ENCODE measurements at places on chromosomes 6 and 20. TPM values are rescaled to one million over a fixed set of nuclear protein-coding genes. Genes with fewer than 3 reads are reported as not detected.

DNA sequence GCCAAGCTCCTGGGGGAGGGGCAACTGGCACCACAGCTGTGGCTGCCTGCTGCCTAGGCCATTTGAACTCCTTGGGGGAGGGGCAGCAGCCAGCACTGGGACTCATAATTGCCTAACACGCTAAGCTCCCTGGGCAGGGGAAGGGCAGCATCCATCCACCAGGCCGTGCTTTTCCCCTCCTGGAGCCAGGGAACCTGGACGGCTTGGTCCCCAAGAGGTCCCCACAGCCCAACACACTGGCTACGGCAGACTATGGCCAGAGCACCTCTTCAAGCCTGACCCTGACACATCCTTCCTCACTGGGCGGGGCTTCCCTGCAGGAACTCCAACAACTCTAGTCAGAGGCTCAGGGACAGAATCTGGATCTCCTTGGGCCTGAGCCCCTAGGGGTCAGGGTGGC is 269.4 kb downstream of the RNF144B start:
- no peak overlapping the region for H3K4me3 ChIP-seq
- no peak overlapping the region for H3K27ac ChIP-seq
- H3K36me3 ChIP-seq: no peaks in the 10 kb centered on the region
- DNase-seq: no peak

Gene HLA-DQA1
- total RNA-seq: not detected

DNA sequence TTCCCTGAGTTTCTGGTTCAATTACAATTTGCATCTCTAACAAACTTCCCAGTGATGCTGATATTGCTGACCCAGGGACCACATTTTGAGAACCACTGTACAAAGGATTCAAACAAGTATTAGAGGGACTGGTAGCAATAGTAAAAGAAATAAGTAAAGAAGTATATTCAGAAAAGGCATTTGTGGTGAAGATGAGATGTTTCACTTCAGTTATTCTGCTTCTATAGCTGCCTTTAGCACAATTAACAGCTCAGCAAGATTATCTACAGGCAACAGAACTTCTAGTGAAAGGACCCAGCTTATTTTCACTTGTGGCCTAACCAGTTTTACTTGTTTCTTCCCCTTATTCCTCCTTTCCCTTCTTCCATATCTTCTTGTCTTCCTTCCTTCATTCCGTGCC is 149.4 kb downstream of the PHF3 start:
- no peak overlapping the region for H3K27ac ChIP-seq
- peak; percentile 6 for DNase-seq
- no peak overlapping the region for H3K4me3 ChIP-seq

Gene SLC17A9
- not detected for total RNA-seq

DNA sequence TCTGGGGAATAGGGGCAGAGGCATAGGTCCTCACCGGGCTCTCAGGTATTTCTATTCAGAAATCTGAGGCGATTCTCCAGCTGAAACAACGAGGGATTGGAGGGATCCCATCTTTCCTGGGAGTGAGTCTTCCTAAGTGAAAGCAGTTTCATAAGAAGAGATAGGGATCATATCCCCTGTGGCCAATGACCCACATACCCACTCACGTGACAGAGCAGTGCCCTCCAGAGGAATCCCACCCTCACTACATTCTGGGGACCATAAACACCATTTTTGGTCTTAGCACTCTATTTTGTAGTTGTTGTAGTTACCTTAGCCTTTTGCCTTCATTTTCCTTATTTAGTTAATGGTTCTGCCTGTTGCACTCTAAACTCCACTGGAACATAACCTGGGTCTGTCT is 121.1 kb downstream of the GPR63 start:
- H3K4me3 ChIP-seq: no peak overlapping the region
- no peaks in the 10 kb centered on the region for H3K4me1 ChIP-seq
- H3K36me3 ChIP-seq: no peaks in the 10 kb centered on the region
- no peak for DNase-seq
- no peak overlapping the region for H3K27ac ChIP-seq

DNA sequence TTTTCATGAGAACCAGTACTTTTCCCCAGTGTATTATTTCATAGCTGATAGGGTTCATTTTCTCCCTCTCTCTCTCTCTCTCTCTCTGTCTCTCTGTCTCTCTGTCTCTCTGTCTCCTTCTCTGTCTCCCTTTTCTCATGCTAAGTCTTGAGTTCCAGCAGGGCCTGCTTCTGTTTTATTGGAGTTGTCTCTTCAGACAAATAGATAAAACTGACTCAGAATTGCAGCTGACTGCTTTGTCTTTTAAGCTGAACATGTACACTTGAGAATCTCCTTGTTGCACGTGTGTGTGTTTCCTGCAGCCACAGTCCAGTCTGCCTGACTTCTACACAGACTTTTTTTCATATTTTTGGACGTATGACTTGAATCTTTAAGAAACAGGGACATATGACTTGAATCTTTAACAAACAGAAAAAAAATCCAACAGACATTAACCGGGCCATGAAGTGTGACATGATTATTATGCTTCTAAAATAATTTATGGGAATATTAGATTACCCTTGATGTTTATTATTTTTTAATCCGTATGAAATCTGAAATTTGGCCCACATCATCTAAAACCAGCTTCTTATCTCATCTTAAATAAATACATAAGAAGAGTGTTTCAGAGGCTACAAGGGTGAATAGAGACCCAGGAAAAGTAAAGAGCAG is 71.5 kb downstream of the JAG1 start:
- no peak for DNase-seq
- H3K36me3 ChIP-seq: peaks cover 16% of the 10 kb centered on the region
- H3K4me3 ChIP-seq: no peak overlapping the region
- peaks cover 53% of the 10 kb centered on the region for H3K4me1 ChIP-seq

- no peak overlapping the region for H3K4me3 ChIP-seq
- no peaks in the 10 kb centered on the region for H3K36me3 ChIP-seq
- peaks cover 48% of the 10 kb centered on the region for H3K4me1 ChIP-seq
- H3K27me3 ChIP-seq: no peaks in the 10 kb centered on the region
- no peak for DNase-seq
These were observed 303.9 kb downstream of the FOXC1 start for GRCh38 chr6:1913577-1913976.

GRCh38 chr6:124688369-124688768 is 273.9 kb upstream of the RNF217 start:
- H3K4me1 ChIP-seq: no peaks in the 10 kb centered on the region
- no peaks in the 10 kb centered on the region for H3K36me3 ChIP-seq
- H3K27ac ChIP-seq: no peak overlapping the region
- no peak overlapping the region for H3K4me3 ChIP-seq

Gene GINS1
- 28.1 TPM for total RNA-seq

- H3K27ac ChIP-seq: no peak overlapping the region
- no peak for DNase-seq
- H3K36me3 ChIP-seq: no peaks in the 10 kb centered on the region
These were observed 24.1 kb downstream of the HECA start for GRCh38 chr6:139159016-139159415.

DNA sequence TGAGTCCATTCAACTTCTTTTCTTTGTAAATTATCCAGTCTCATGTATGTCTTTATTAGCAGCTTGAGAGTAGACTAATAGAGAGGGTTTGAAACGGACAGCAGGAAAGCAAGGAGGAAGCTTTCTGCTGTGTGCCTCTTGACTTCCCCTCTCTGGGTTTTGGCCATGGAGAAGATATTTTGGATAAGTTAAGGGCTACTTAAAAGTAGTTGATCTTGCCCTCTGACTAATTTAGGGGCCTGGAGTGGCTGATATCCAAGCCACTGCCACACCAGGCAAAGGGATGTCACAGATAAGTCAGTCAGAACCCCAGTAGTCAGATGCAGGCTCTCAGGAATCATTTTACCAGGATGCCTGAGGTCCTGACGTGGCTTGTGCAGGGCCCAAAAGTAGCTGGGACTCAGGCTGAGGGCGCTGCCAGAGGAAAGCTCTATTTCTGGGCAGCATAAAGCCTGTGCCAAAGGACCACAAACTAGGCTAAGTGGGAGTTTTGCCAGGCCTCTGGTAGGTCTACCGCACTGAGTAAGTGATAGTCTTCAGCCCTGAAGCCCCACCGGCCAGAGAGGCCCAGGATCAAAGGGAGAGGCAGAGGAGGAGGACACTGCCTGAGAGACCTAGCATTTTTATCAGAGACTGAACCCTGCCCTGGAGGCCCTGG is 41.6 kb upstream of the IYD start:
- no peak overlapping the region for H3K4me3 ChIP-seq
- DNase-seq: no peak
- H3K4me1 ChIP-seq: no peaks in the 10 kb centered on the region
- no peak overlapping the region for H3K27ac ChIP-seq
- no peaks in the 10 kb centered on the region for H3K36me3 ChIP-seq

Gene SEL1L2
- total RNA-seq: not detected

GRCh38 chr20:34579979-34580940 is 21.7 kb downstream of the MAP1LC3A start:
- H3K4me3 ChIP-seq: peak overlapping the region; percentile 30
- DNase-seq: peak; percentile 57
- peaks cover 37% of the 10 kb centered on the region for H3K4me1 ChIP-seq
- no peaks in the 10 kb centered on the region for H3K36me3 ChIP-seq

DNA sequence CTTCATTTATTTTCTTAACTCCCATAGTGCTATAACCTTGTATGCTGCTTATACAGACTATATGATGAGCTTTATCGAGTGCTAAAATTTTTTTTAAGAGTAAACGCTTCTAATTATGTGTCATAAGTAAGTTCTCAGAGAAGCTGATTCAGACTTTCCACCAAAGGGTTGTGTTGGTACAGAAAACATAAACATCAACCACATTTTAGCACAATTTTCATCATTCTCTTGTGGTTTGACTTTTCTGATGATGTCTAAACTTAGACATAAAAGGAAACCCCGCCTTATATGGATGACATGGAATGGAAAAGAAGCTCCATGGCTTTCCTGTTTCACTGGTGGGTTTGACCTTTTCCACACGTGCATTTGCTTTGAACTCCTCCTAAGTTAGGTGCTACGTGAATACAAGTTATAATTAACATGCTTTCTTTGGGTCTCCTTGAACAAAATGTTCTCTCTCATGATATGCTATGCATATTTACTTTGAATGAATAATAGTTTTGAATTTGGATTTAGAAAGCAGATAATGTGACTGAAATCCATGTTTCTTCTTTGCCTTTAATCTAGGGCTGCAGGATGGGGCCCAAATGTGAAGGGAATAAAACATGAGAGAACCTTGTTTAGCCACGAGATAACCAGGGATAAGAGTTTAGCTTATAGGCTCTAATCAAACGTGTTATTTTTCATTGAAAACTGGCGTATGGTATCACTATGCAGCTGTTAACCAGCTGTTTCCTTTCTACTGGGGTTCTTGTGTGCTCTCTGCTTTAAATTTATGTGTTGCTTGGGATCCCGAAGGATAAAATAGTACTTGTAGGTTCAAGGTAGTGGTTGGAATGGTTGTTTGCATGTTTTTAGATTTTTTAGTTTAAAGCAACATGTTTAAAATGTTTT is 127.1 kb upstream of the AHI1 start:
- no peaks in the 10 kb centered on the region for H3K4me1 ChIP-seq
- no peaks in the 10 kb centered on the region for H3K36me3 ChIP-seq
- H3K27ac ChIP-seq: no peak overlapping the region
- no peak overlapping the region for H3K4me3 ChIP-seq
- DNase-seq: no peak

Gene EYS
- total RNA-seq: 0.07 TPM

- H3K4me1 ChIP-seq: peaks cover 33% of the 10 kb centered on the region
- DNase-seq: no peak
- H3K27me3 ChIP-seq: no peaks in the 10 kb centered on the region
- H3K36me3 ChIP-seq: no peaks in the 10 kb centered on the region
- H3K27ac ChIP-seq: no peak overlapping the region
These were observed 513.2 kb upstream of the MAN1A1 start for GRCh38 chr6:119862719-119863118.

DNA sequence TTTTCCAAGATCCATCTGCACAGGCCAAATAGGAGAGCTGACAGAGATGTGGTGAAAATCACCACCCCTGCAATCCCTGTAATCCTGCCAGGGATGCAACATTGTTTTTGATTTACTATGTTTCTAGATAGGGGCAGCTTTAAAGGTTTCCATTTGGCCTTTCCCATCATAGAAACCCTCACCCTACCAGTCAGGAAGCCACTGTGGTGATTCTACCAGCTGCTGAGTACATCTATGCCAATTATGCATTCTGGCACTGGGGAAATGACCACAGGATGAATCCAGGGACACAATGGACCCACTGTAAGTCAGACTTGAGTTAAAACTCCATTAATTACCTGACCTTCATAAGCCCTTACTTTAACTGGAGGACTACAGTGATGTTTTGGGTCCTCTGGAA is 130.4 kb downstream of the TNFRSF21 start:
- H3K27ac ChIP-seq: no peak overlapping the region
- no peak overlapping the region for H3K4me3 ChIP-seq
- no peaks in the 10 kb centered on the region for H3K36me3 ChIP-seq
- H3K27me3 ChIP-seq: no peaks in the 10 kb centered on the region

DNA sequence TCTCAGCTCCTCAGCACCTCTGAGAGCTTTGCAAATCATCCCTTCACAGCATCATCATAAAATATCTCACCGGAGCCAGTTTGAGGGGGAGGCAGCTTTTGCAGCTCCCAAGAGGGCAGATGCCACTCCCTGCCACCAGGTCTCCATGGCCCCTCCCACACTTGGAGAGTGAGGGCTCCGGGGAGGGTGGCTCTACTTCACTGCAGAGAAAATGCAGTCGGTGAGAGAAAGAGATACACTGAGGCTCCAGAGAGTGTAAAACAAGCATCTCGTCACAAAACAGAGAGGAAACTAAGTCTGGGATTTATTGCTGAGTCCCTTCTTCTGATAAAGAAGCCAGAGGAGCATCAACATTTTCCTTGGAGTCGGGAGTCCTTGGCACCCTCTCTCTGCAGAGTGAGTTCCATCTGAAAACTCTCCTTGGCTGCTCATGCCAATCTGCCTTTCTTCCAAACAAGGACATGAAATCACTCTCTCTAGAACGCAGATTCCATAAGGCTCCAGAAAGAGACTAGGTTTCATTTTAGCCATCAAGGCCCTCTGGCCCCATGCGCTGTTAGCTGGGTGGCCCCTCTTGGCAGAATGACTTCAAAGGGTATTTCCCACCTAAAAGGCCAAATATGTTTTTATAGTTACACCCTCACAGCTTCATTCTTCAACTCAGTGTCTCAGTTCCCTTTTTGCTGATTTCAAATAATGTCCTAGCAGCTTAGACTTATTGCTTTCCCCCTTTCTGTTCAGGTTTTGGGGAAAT is 70.6 kb upstream of the F13A1 start:
- DNase-seq: no peak
- H3K27me3 ChIP-seq: peaks cover 6% of the 10 kb centered on the region
- no peak overlapping the region for H3K4me3 ChIP-seq
- H3K27ac ChIP-seq: no peak overlapping the region
- H3K4me1 ChIP-seq: no peaks in the 10 kb centered on the region

- no peak for DNase-seq
- no peak overlapping the region for H3K27ac ChIP-seq
- H3K4me3 ChIP-seq: no peak overlapping the region
- no peaks in the 10 kb centered on the region for H3K27me3 ChIP-seq
These were observed 32.0 kb downstream of the KIF16B start for GRCh38 chr20:16541226-16541625.

- no peaks in the 10 kb centered on the region for H3K27me3 ChIP-seq
- peak overlapping the region; percentile 15 for H3K27ac ChIP-seq
- H3K36me3 ChIP-seq: no peaks in the 10 kb centered on the region
- peaks cover 20% of the 10 kb centered on the region for H3K4me1 ChIP-seq
- H3K4me3 ChIP-seq: peak overlapping the region; percentile 94
These were observed 568 bp downstream of the PREP start for GRCh38 chr6:105402090-105402938.

GRCh38 chr6:106152952-106153351 is 66.8 kb downstream of the PRDM1 start:
- H3K27ac ChIP-seq: no peak overlapping the region
- H3K4me3 ChIP-seq: no peak overlapping the region
- H3K27me3 ChIP-seq: no peaks in the 10 kb centered on the region
- no peak for DNase-seq
- no peaks in the 10 kb centered on the region for H3K36me3 ChIP-seq
- peaks cover 4% of the 10 kb centered on the region for H3K4me1 ChIP-seq

Gene PGC
- not detected for total RNA-seq

Measured in PC-3 (cell line).